ENCODE measurements at places on chromosomes 7 and 10. TPM values are rescaled to one million over a fixed set of nuclear protein-coding genes. Genes with fewer than 3 reads are reported as not detected.

- H3K36me3 ChIP-seq: no peaks in the 10 kb centered on the region
- H3K4me3 ChIP-seq: no peak overlapping the region
These were observed 56.0 kb upstream of the TFEC start for GRCh38 chr7:116086547-116087045.

DNA sequence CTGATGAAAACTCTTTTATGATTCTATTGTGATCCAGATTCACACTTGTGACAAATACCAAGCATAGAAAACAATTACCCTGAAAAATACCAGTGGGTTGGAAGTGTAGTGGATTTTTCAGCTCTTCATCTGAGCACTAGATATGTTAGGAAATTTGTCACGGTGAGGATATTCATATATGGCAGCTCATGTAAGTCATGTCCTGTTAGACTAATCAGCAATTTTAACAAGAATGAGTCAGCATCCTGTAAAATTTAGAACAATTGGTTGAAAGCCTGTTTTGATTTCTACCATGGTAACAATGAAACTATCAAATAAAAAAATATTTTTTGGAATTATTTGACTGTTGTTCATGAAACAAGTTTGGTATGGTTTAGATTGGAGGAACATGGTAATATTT is 334.3 kb downstream of the CACNA2D1 start:
- H3K4me1 ChIP-seq: no peaks in the 10 kb centered on the region
- no peak overlapping the region for H3K27ac ChIP-seq
- H3K36me3 ChIP-seq: no peaks in the 10 kb centered on the region

DNA sequence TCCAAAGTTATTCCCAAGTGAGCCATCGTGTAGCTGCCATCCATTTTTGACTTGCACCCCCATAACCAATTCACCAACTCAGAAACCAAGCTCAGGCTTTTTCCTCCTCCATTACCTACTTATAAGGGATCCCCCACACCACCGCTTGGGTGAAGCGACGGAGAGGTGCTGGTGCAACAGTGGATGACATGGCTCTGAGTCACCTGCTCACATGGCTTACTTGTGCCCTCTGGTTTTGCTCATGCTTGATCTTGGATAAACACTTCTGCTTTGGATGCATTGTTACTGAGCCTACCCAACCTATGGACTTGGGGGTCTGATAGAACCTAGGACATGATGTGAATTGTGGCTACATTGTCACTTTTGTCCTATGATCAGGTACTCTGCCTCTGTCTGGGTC is 12.0 kb upstream of the AKR1B1 start:
- no peak overlapping the region for H3K4me3 ChIP-seq
- peaks cover 12% of the 10 kb centered on the region for H3K27me3 ChIP-seq
- no peaks in the 10 kb centered on the region for H3K36me3 ChIP-seq
- DNase-seq: no peak
- no peaks in the 10 kb centered on the region for H3K4me1 ChIP-seq

DNA sequence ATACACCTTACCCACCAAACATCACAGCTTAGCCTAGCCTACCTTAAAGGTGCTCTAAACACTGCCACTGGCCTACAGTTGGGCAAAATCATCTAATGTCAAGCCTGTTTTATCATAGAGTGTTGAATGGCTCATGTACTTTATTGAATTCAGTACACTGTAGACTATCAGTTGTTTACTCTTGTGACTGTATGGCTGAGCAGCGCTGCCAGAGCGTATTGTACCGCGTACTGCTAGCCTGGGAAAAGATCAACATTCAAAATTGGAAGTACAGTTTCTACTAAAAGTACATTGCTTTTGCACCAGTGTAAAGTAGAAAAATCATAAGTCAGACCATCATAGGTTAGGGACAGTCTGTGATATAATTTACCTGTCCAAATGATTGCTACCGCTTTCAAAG is 226.8 kb downstream of the PRPF18 start:
- no peaks in the 10 kb centered on the region for H3K27me3 ChIP-seq
- DNase-seq: no peak
- peaks cover 10% of the 10 kb centered on the region for H3K4me1 ChIP-seq
- H3K27ac ChIP-seq: no peak overlapping the region

DNA sequence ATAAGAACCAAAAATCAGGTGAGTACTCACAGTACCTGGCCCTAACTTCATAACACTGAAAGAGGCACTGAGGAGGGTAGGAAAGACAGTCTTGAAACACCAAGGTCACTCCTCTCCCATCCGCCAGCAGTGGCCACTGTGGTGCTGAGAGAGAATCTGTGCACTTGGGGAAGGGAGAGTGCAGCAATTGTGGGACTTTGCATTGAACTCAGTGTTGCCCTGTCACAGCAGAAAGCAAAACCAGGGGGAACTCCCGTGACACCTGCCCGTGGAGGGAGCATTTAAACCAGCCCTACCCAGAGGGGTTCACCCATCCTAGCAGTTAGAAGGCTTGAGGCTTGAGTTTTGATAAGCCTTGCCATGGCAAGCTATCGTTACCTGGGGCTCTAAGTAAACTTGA is 35.2 kb upstream of the MAP3K8 start:
- peaks cover 3% of the 10 kb centered on the region for H3K36me3 ChIP-seq
- H3K27me3 ChIP-seq: peaks cover 27% of the 10 kb centered on the region
- DNase-seq: no peak
- H3K27ac ChIP-seq: no peak overlapping the region

DNA sequence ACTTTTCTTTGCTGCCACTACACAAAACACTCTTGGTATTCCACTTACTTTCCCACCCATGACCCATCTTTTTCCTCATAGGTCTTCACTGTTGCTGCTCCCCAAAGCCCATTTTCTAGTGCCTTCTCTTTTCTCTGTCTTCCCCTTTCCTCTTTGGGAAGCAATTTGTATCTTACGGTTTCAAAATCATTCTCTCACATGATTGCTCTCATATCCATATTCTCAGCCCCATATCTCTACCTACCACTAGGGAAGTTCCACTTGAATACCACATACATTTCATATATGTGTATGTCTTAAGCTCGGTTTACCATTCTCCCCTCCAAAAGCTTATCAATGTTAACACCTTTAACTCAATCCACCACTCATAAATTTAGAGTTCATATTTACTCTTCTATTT is 3.2 kb upstream of the UBE2D1 start:
- H3K4me3 ChIP-seq: no peak overlapping the region
- peaks cover 2% of the 10 kb centered on the region for H3K27me3 ChIP-seq
- no peak overlapping the region for H3K27ac ChIP-seq
- no peak for DNase-seq

- no peaks in the 10 kb centered on the region for H3K27me3 ChIP-seq
- peak overlapping the region; percentile 97 for H3K27ac ChIP-seq
- H3K4me1 ChIP-seq: peaks cover 23% of the 10 kb centered on the region
- H3K4me3 ChIP-seq: peak overlapping the region; percentile 92
- no peak for DNase-seq
- peaks cover 7% of the 10 kb centered on the region for H3K36me3 ChIP-seq
These were observed 2.0 kb downstream of the SAMD9 start for GRCh38 chr7:93115796-93116195.

GRCh38 chr7:141550386-141551093 is 670 bp upstream of the AGK start:
- peaks cover 28% of the 10 kb centered on the region for H3K4me1 ChIP-seq
- H3K27me3 ChIP-seq: no peaks in the 10 kb centered on the region
- H3K27ac ChIP-seq: peak overlapping the region; percentile 82
- peak overlapping the region; percentile 88 for H3K4me3 ChIP-seq
- H3K36me3 ChIP-seq: peaks cover 9% of the 10 kb centered on the region

GRCh38 chr10:50469778-50470193 is 154.0 kb downstream of the SGMS1 start:
- no peaks in the 10 kb centered on the region for H3K36me3 ChIP-seq
- H3K4me1 ChIP-seq: peaks cover 46% of the 10 kb centered on the region
- peak overlapping the region; percentile 7 for H3K4me3 ChIP-seq
- no peaks in the 10 kb centered on the region for H3K27me3 ChIP-seq

DNA sequence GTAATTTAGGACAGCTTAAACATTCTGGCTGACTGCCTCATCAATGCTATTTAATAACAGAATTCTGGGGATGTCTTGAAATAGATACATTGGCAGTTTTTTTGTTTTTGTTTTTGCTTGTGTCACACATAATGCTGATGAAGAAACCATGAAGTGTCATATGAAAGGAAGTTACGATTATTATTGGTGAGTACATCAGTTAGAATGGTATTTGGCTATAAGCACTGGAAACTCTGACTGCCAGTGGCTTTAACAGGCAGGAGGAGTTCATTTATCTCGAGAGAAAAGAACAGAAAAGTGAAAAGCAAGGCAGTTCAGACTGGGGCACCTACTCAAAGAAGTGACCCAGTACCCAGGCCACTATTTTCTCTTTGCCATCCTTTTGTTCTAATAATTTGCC is 18.1 kb downstream of the LSM8 start:
- H3K4me3 ChIP-seq: no peak overlapping the region
- no peaks in the 10 kb centered on the region for H3K27me3 ChIP-seq
- H3K27ac ChIP-seq: no peak overlapping the region
- no peak for DNase-seq
- H3K4me1 ChIP-seq: peaks cover 2% of the 10 kb centered on the region
- H3K36me3 ChIP-seq: no peaks in the 10 kb centered on the region

DNA sequence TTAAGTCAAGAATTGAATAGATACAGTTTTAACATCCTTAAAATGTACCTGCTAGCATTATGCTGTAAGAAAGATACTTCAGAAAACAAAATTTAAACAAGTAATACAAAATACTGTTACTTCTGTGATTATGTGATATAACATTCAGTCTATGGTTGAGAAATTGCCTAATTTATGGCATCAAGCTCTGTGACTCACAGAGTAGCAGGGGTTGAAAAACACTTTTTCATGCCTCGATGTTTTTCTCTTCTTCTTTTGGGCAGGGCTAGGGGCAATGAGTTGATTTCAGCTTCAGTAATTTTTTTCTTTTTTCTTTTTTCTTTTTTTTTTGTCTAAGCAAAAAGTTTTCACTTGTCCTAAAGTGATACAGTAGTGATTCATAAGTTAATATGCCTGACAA is 209.2 kb downstream of the MBL2 start:
- no peaks in the 10 kb centered on the region for H3K36me3 ChIP-seq
- no peak overlapping the region for H3K27ac ChIP-seq
- H3K4me3 ChIP-seq: no peak overlapping the region
- no peaks in the 10 kb centered on the region for H3K27me3 ChIP-seq
- H3K4me1 ChIP-seq: no peaks in the 10 kb centered on the region
- DNase-seq: no peak

DNA sequence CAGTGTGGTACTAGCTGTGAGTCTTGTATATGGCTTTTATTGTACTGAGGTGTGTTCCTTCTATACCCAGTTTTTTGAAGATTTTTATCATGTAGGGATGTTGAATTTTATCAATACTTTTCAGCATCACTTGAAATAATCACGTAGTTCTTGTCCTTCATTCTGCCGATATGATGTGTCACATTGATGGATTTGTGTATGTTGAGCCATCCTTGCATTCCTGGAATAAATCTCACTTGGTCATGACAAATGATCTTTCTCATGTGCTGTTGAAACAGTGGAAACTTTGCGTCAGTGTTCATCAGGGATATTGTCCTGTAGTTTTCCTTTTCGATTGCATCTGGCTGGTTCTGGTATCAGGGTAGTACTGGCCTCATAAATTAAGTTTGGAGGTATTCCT is 7.1 kb upstream of the PRKAR1B start:
- peaks cover 4% of the 10 kb centered on the region for H3K36me3 ChIP-seq
- H3K27me3 ChIP-seq: no peaks in the 10 kb centered on the region
- H3K27ac ChIP-seq: no peak overlapping the region
- DNase-seq: no peak
- peaks cover 7% of the 10 kb centered on the region for H3K4me1 ChIP-seq
- H3K4me3 ChIP-seq: no peak overlapping the region

DNA sequence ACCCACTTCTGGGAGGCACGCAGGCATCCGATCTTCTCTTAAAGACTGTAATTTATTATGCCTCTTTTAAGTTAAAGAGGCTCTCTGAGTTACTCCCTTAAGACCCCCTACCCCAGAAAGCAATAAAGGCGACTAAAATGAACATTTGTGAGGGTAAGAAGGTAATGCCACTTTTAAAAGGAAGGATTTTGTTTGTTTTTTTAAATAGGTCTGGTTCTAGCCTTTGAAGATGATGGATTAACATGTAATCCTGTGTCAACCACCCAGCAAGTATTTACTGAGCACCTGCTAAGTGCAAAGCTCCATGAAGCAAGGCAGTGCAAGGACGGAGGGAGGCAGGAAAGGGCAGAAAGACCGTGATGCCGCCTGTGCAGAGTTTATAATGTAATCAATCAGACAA is 26.1 kb downstream of the SH3PXD2A start:
- H3K4me3 ChIP-seq: no peak overlapping the region
- peaks cover 3% of the 10 kb centered on the region for H3K36me3 ChIP-seq
- peaks cover 6% of the 10 kb centered on the region for H3K4me1 ChIP-seq
- H3K27ac ChIP-seq: no peak overlapping the region
- DNase-seq: no peak
- H3K27me3 ChIP-seq: peaks cover 37% of the 10 kb centered on the region

DNA sequence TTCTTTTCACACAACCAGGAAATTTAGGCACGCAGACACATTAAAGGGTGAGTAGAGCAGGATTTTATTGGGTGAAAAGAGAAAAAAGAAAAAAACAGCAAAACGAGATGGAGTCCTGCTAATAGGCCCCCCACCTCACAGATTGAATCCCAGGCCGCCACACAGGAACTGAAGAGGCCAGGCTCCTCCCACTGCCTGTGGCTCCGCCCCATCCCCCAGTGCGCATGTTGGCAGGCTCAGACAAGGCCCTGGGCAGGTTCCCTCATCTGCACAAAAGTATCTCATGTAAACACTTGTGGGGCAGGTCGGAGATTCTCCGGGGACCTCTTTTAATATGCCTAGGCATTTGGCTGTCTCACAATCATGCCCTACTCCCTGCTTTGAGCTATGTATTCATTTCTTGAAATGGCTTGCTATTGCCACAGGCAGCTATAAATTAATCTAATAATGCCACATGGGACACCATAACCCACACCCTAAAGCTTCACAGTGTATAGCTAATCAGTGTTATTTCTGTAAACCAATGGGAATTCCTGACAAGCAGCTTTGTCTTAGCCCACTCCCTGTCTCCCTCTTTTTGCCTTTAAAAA is 76.2 kb upstream of the KIF5B start:
- H3K36me3 ChIP-seq: no peaks in the 10 kb centered on the region
- no peak for DNase-seq
- H3K27ac ChIP-seq: no peak overlapping the region
- H3K4me3 ChIP-seq: no peak overlapping the region
- no peaks in the 10 kb centered on the region for H3K27me3 ChIP-seq
- H3K4me1 ChIP-seq: peaks cover 2% of the 10 kb centered on the region

- no peaks in the 10 kb centered on the region for H3K27me3 ChIP-seq
- H3K4me1 ChIP-seq: no peaks in the 10 kb centered on the region
- DNase-seq: no peak
- peaks cover 2% of the 10 kb centered on the region for H3K36me3 ChIP-seq
- H3K4me3 ChIP-seq: no peak overlapping the region
These were observed 9.4 kb downstream of the NOC3L start for GRCh38 chr10:94353336-94353735.

H2BK1 gene
- total RNA-seq: 1.0 TPM

NYAP1 gene
- total RNA-seq: 1.3 TPM

ERV3-1 gene
- 15.2 TPM for total RNA-seq

TAC1 gene
- not detected for total RNA-seq

DIP2C gene
- 6.0 TPM for total RNA-seq

LBX1 gene
- not detected for total RNA-seq

IL2RA gene
- 51.7 TPM for total RNA-seq

DKK1 gene
- not detected for total RNA-seq

LRRC4 gene
- total RNA-seq: 0.34 TPM
